ENCODE measurements at places on chromosomes 3 and 15. TPM values are rescaled to one million over a fixed set of nuclear protein-coding genes. Genes with fewer than 3 reads are reported as not detected.

SPATA12 gene
- not detected for total RNA-seq

LIPC gene
- 1.7 TPM for total RNA-seq

CLEC3B gene
- 0.21 TPM for total RNA-seq

DAZL gene
- not detected for total RNA-seq

TICRR gene
- 18.7 TPM for total RNA-seq

STIMATE gene
- total RNA-seq = 17.6 TPM

- peaks cover 21% of the 10 kb centered on the region for H3K4me1 ChIP-seq
- H3K4me3 ChIP-seq = no peak overlapping the region
- DNase-seq = no peak
- peaks cover 38% of the 10 kb centered on the region for H3K36me3 ChIP-seq
- H3K27me3 ChIP-seq = no peaks in the 10 kb centered on the region
- H3K27ac ChIP-seq = no peak overlapping the region
These were observed 25.9 kb downstream of the EXOG start for GRCh38 chr3:38522002-38522401.

- peak overlapping the region; percentile 79 for H3K27ac ChIP-seq
- DNase-seq = no peak
- H3K4me3 ChIP-seq = peak overlapping the region; percentile 81
- peaks cover 42% of the 10 kb centered on the region for H3K4me1 ChIP-seq
- H3K27me3 ChIP-seq = no peaks in the 10 kb centered on the region
These were observed 2.9 kb downstream of the FBXL22 start for GRCh38 chr15:63600001-63600615.

GRCh38 chr15:29937956-29938355 is 115.7 kb upstream of the TJP1 start:
- H3K27me3 ChIP-seq = peaks cover 6% of the 10 kb centered on the region
- no peak overlapping the region for H3K4me3 ChIP-seq
- no peak overlapping the region for H3K27ac ChIP-seq
- H3K36me3 ChIP-seq = no peaks in the 10 kb centered on the region
- H3K4me1 ChIP-seq = no peaks in the 10 kb centered on the region

DNA sequence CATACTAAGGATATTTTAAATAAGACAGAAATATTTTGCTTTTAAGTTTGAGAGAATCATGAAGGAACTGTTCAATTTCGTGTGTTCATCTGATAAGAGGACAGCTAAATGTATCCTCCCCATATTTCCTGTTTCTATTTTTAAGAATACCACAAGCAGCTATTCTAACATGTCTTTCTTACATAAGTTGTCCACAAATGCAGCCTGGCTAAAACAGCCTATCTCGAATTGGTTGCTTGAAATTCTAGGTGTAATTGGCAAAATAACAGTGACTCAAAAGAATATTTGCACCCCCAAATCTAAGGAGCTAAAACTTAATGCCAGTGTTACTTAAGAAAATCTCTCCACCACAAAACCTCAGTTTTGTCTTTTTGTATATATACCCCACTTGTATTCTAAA is 35.0 kb downstream of the BTLA start:
- no peak for DNase-seq
- H3K4me3 ChIP-seq = peak overlapping the region; percentile 38
- peaks cover 65% of the 10 kb centered on the region for H3K4me1 ChIP-seq
- no peak overlapping the region for H3K27ac ChIP-seq
- peaks cover 62% of the 10 kb centered on the region for H3K36me3 ChIP-seq

- no peaks in the 10 kb centered on the region for H3K36me3 ChIP-seq
- DNase-seq = no peak
- no peak overlapping the region for H3K27ac ChIP-seq
- no peaks in the 10 kb centered on the region for H3K27me3 ChIP-seq
These were observed 181.2 kb upstream of the RARB start for GRCh38 chr3:25246913-25247312.

GRCh38 chr15:28935316-28935715 is 49.5 kb downstream of the APBA2 start:
- DNase-seq = no peak
- no peak overlapping the region for H3K27ac ChIP-seq
- H3K4me3 ChIP-seq = no peak overlapping the region
- no peaks in the 10 kb centered on the region for H3K27me3 ChIP-seq
- H3K4me1 ChIP-seq = peaks cover 30% of the 10 kb centered on the region

DNA sequence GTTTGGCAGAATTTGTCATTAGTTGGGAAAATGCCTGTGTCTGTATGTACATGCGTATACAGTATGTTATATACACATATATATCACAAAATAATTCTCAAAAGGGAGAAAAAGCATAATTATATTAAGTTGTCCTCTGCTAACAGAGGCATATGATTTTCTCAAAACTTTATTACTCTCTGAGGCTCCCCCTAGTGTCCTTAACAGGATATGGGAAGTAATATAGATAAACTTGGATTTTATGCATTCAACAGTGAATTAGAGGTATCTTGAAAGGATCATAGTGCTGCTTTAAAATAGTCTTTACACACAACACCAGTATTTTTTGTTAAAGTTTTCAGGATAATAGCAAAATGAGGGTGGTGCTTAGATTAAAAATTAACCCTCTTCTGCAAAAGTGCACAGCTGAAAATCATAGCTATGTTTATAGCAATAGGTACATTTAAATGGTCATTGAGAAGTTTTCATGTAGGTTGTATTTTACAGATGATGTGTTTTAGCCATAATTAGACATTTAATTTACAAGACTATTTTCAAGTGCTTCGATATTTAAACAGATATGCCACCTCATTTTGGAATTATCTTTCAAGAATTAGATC is 454.0 kb upstream of the ROBO2 start:
- no peak for DNase-seq
- H3K4me3 ChIP-seq = no peak overlapping the region
- no peaks in the 10 kb centered on the region for H3K36me3 ChIP-seq

DNA sequence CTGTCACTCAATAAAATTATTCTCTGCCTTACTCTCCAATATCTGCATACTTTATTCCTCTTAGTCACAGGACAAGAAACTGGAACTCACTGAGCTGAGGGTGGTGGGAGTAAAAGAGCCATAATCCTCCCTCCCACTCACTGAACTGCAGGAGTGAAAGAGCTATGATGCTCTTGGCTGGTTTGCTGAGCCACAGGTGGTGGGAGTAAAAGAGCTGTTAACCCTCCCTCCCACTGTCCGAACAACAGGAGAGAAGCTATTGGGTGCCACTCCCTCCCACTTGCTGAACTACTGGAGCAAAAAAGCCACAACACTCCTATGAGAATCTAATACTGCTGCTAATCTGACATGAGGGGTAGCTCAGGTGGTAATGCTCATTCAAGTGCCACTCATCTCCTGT is 391.0 kb downstream of the NSUN3 start:
- no peak overlapping the region for H3K27ac ChIP-seq
- no peaks in the 10 kb centered on the region for H3K27me3 ChIP-seq
- no peaks in the 10 kb centered on the region for H3K36me3 ChIP-seq
- H3K4me3 ChIP-seq = no peak overlapping the region
- no peaks in the 10 kb centered on the region for H3K4me1 ChIP-seq
- no peak for DNase-seq

GRCh38 chr3:126449621-126450051 is 26.1 kb downstream of the ZXDC start:
- H3K4me1 ChIP-seq = peaks cover 2% of the 10 kb centered on the region
- H3K4me3 ChIP-seq = no peak overlapping the region
- no peak overlapping the region for H3K27ac ChIP-seq
- peaks cover 26% of the 10 kb centered on the region for H3K36me3 ChIP-seq

GRCh38 chr3:184590795-184591194 is 29.2 kb downstream of the EPHB3 start:
- no peak for DNase-seq
- H3K4me3 ChIP-seq = no peak overlapping the region
- H3K4me1 ChIP-seq = no peaks in the 10 kb centered on the region

GRCh38 chr3:187870360-187871203 is 125.3 kb upstream of the BCL6 start:
- no peak overlapping the region for H3K4me3 ChIP-seq
- no peaks in the 10 kb centered on the region for H3K36me3 ChIP-seq
- peak overlapping the region; percentile 82 for H3K27ac ChIP-seq
- DNase-seq = no peak
- peaks cover 32% of the 10 kb centered on the region for H3K4me1 ChIP-seq
- H3K27me3 ChIP-seq = no peaks in the 10 kb centered on the region

DNA sequence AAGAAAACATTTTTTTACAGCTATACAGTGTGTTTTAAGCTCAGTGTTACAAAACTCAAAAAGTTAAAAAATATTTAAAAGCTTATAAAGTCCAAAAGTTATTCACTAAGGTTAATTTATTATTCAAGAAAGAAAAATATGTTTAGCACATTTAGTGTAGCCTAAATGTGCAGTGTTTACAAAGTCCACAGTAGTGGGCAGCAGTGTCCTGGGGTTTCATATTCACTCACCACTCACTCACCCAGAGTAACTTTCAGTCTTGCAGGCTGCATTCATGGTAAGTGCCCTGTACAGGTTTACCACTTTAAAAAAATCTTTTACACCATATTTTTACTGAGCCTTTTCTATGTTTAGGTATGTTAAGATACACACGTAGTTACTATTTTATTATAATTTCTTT is 300.2 kb upstream of the TRIM42 start:
- DNase-seq = no peak
- H3K27me3 ChIP-seq = no peaks in the 10 kb centered on the region
- no peaks in the 10 kb centered on the region for H3K4me1 ChIP-seq
- no peak overlapping the region for H3K4me3 ChIP-seq
- H3K36me3 ChIP-seq = no peaks in the 10 kb centered on the region

- H3K36me3 ChIP-seq = no peaks in the 10 kb centered on the region
- no peak overlapping the region for H3K4me3 ChIP-seq
- H3K4me1 ChIP-seq = no peaks in the 10 kb centered on the region
These were observed 59.0 kb downstream of the BDH1 start for GRCh38 chr3:197496746-197497125.

DNA sequence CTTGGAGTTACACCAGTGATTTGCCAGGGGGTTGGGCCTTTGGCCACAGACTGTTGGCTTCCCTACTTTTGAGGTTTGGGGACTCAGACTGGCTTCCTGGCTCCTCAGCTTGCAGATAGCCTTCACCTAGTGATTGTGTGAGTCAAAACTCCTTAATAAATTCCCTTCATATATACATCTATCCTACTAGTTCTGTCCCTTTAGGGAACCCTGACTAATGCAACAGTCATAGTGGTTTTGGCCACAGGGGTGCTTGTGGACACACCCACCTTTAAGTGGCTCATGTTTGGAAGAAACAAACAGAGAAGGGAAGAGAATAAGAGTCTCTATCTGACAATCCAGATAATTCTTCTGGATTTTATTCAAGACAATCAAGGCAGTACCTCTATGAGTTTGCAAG is 457.7 kb downstream of the EPHA3 start:
- no peaks in the 10 kb centered on the region for H3K27me3 ChIP-seq
- DNase-seq = no peak
- H3K4me1 ChIP-seq = no peaks in the 10 kb centered on the region
